ENCODE measurements at places on chromosomes 11 and 22.

- peak; percentile 29 for DNase-seq
Measured at GRCh38 chr11:14974515-14975251, 2.5 kb upstream of the CALCA start.

DNA sequence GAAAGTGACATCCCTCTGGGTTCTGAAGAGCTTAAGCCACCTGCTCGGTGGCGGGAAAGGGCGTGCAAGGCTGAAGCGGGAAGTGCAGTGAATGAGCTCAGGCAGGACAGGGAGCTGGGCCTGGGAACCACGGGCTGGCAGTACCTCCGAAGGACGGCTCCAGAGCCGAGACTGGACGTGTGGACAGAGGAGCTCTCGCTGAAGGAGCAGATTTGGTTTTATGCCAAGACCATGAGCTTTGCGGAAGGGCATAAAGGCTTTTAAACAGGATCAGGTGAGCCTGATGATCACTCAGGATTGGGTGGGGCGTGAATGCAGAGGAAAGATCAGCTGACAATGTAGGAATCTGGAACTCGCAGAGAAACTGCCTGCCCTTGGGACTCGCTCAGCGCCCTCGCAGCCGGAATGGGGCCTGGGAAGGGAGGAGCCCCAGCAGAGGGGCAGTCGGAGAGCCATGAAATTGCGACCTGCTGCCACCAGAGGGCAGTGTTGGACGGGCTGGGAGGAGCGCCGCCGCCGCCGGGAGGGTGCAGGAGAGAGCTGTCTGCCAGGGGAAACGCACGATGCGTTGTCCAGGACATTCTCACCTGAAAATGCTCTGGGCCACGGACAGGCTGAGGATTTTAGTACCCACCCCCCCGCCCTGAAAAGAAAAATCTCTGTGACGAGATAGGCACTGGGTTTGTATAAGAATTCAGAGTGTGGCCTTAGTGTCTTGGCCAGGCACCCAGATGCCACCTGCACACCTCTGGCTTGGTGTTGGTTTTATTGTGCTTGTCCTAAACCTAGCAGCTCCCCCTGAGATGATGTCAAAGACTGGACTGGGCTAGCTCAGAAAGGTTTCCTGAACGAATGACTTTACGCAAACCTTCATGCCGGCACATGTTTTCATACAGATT is 324.4 kb downstream of the NTM start:
- peak; percentile 18 for DNase-seq

DNA sequence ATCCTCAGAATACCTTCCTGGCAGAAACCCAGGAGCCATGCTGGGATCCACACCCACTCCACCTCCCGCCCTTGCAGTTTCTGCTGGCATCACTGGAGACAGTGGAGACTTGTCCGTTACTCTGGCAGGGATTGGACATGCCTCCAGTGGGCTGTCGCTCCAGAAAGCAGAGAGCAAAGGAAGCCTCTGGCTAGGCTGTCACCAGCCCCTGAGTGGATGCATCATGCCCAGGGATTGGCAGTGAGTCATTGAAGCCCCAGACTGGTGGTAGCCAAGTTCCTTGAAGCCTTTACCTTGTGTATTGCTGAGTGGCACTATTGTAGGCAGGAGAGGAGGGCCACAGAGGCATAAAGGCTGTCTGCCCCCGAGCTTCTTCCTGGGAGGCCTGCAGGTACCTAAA is 34.8 kb upstream of the E2F8 start:
- no peak for DNase-seq

- DNase-seq, result no peak
Measured at GRCh38 chr22:19591568-19591967, 67.4 kb upstream of the CLDN5 start.

DNA sequence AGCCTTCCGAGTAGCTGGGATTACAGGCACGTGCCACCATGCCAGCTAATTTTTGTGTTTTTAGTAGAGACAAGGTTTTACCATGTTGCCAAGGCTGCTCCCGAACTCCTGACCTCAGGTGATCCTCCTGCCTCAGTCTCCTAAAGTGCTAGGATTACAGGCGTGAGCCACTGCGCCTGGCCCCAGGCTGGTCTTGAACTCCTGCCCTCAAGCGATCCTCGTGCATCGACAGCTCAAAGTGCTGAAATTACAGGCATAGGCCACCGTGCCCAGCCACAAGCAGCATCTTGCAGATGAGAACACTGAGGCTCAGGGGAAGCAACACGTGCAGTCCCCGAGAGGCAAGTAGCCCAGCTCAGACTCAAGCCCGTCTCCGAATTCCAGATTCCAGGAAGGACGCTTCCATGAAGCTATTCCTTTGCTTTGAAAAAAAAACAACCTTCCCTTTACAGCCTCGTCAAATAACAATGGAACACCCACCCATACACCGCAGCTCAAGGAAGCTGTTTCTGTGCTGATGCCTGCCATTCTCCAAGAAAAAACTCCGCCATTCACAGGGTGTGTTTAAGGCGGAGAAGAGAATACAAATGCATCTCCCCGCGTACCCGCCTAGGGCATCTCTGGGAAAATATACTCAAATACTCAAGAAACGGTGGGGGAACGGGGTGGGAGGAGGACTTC is 34.5 kb upstream of the PDGFB start:
- no peak for DNase-seq

- DNase-seq, result no peak
Measured at GRCh38 chr11:65657426-65657825, 5.3 kb downstream of the RELA start.

GRCh38 chr11:122744357-122744756 is 88.8 kb downstream of the UBASH3B start:
- no peak for DNase-seq

DNA sequence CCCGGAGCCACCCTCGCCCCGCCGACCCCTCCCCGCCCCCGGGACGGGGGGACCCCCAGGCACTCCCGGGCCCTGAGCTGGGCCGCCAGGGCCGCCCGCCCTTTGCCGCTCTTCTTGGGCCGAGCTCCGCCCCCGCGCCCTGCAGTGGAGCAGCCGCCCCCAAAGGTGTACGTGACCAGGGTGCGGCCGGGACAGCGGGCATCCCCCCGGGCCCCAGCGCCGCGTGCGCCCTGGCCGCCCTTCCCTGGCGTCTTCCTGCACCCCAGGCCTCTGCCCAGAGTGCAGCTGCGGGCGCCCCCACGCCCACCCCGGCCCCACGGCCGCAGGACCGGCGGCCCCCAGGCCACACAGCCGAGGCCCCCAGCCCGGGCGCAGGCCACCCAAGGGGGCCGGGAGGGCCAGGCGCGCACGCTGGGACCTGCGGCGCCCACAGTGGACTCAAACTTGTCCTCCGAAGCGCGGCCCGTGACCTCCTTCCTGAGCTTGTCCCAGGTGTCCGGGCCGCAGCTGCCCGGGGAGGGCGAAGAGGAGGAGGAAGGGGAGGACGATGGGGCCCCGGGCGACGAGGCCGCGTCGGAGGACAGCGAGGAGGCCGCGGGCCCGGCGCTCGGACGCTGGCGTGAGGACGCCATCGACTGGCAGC is 7.4 kb downstream of the B4GALNT4 start:
- no peak for DNase-seq

GRCh38 chr22:35544189-35544588 is 3.6 kb downstream of the RASD2 start:
- no peak for DNase-seq

- DNase-seq, result no peak
Measured at GRCh38 chr11:66593303-66593635, 284 bp downstream of the CCS start.

DNA sequence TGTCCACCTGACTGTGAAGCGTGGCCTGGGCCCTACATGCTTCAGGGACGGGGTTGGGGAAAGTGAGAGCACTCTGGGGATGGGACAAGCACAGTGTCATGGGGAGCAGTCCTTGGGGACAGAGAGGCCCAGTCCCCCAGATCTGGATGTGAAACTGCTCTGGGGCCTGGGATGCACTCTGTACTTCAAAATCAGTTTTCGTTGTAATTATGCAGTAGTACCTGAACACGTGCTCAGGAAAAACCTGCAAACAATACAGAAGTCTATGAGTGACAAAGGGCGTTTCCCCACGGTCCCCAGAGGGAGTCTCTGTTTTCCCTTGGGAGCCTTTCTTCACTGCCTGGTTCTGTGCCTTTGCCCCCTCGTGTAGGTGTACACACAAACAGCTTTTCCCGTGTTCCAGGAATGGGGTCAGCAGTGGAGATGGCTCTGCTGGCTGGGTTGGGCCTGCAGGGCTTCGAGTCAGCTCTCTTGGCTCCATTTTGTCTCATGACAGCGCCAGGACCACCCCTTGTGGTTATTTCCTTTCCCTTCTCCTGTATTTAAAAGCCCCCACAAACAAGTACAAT is 5.2 kb upstream of the TNFRSF13C start:
- DNase-seq, result peak; percentile 71

- DNase-seq, result no peak
Measured at GRCh38 chr11:94926698-94927237, 46.6 kb downstream of the CWC15 start.

GRCh38 chr22:40128989-40129388 is 48.7 kb upstream of the TNRC6B start:
- no peak for DNase-seq

DNA sequence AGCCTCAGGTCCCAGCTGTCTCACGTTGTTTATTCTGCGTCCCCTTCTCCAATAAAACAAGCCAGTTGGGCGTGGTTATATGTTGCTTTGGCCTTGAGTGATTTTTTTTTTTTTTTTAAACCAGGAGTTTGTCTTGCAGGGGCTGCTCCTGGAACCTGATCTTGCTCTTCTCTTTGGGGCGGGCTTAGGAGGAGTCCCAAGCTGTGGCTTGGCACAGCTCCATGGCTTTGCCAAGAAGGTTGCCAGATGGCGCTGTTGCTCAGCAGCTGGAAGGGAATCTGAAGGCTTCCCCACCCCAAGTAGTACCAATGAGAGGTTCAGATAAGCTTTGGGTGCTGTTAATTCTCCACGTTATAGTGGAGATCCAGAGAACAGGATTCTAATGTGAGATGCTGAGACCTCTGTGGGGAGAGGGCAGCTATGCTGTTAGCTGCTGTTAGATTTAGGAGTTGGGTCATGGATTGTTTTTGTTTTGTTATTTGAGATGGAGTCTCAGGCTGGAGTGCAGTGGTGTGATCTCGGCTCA is 2.0 kb upstream of the FERMT3 start:
- peak; percentile 70 for DNase-seq

- DNase-seq, result no peak
Measured at GRCh38 chr11:12403122-12403996, 26.0 kb downstream of the PARVA start.

- no peak for DNase-seq
Measured at GRCh38 chr11:79042824-79043223, 398.0 kb downstream of the TENM4 start.

GRCh38 chr22:23512348-23512705 is 67.8 kb downstream of the IGLL1 start:
- no peak for DNase-seq

DNA sequence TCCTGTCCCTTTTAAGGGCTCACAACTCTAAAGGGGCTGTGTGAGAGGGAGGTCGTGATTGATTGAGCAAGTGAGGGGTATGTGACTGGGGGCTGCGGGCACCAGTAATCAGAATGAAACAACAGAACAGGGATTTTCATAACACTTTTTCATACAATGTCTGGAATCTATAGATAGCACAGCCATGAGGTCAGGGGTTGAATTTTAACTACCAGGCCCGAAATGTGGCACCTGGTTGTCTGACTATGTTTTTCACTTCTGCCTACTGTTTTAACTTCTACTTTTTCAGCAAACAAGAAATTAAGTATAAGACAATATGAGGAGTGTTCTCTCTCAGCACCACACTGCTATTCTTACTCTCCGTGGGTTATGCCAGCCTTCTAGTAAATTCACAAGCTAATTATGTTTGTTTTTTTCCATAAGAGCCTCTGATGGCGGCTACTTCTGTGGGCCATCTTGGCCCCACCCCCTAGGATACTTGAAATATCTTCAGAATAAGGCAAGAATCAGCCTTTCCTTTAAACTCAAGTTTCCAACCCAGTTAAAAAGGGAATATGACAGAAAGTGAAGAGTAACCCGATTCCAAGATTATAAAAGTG is 552.8 kb upstream of the CHORDC1 start:
- DNase-seq, result no peak

DNA sequence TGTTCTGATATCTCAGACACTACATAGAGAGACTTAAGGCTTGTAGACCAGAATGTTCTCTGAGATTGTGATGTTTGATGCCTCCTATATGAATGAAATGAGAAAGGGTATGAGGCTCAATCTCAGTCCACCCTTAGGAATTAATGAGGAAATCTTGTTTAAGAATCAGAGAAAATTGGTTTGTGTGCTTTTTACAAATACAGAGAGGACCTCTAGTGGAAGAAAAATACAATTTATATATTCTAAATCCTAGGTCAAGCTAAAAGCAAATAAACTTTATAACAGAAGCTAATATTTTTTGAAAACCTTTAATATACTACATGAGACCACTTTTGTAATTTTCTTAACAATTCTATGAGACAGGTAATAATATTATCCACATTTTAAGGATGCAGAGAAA is 5.0 kb upstream of the OR52H1 start:
- no peak for DNase-seq

DNA sequence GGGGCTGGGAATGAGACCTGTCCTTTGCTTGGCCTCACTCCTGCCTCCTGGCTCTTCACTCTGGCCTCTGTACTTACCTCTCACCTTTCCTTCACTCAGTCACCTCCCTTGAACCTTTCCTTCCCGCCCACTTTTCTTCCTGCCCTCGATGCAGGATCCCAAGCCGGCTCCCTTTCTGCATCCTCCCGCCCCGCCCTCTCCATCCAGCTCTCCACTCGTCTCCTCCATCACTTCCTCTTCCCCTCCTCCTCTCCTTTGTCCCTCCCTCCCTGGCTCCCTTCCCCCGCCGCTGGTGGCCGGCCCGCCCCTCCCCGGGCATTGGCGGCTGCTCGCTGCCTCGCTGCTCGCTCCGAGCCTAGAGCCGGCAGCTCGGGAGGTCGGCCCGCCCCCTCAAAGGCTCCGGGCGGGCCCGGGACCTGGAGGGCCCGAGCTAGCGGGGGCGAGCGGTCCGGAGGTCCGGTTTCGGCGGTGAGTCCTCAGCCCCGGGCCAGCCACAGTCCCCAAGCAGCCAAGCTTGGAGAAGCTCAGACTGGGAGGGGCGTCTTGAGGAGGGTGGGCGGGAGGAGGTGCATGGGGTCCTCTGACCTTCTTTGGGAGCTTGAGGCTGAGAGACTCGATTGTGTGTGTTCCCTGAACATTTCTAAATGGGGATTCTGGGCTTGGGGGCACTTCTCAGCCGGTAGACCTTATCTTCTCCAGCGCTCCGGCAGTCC is 13.8 kb downstream of the PHLDB1 start:
- no peak for DNase-seq

GRCh38 chr11:90916706-90917105 is 693.9 kb upstream of the CHORDC1 start:
- no peak for DNase-seq

DNA sequence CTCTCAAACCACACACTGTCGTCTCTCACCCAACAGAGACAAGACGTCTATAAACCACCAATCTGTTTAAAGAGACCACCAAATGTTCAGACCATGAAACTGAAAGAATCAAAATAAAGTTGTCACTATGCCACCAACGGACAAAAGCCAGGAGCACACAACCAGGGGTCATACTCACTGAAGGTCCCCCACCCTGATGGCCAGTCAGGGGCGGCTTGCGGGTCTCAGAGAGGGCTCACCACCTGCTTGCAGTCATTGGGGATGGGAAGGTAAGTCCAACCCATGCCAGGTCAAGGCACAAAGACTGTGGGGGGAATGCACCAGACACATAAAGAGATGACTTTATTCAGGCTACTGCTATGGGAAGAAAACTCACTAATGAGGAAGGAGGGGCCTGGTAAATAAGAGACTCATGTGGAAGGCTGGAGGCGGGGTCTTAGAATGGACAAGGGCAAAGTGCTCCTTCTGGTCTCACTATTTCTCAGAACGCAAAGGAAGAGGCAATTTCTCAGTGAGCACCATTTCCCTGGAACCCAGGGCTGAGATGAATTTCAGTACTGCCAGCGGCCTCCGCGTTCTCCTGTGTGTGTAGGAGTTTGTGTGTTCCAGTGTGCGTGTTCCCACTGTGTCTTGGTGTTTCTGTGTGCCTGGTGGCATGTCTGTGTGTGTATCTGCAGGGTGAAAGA is 17.3 kb downstream of the SCARF2 start:
- DNase-seq, result no peak
